Stimulated activated CD4-positive, alpha-beta T cell treated with anti-CD3 and anti-CD28 coated beads, Interleukin-12 subunit alpha, Interleukin-12 subunit beta, amount 100 ng/mL, for 24 hours (primary cell): ENCODE measurements at places on chromosomes 2 and 18.

DNA sequence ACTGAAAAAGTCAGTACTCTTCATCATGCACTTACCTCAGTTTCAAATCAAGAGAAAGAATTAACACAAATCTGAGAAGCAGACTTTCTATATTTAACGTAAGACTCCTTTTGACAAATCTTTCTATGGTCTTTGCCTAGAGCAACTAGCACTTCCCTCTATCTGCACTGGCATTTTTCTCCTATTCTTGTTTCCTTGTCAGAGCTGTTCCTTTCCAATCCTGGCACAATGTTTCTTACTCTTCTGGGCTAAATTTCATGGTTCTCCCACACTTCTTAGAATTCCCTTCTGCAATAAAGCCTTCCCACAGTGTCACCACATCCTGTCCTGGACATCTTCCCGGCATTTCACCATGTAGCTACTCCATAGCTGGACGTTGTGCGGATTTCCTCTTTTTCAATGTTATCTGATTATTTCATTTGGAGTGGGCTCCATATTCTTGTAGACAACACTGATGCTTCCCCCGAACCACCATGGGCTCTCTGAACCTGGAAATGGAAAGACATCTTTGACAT is 144.7 kb upstream of the CTNNA2 start:
- no peak for DNase-seq

DNA sequence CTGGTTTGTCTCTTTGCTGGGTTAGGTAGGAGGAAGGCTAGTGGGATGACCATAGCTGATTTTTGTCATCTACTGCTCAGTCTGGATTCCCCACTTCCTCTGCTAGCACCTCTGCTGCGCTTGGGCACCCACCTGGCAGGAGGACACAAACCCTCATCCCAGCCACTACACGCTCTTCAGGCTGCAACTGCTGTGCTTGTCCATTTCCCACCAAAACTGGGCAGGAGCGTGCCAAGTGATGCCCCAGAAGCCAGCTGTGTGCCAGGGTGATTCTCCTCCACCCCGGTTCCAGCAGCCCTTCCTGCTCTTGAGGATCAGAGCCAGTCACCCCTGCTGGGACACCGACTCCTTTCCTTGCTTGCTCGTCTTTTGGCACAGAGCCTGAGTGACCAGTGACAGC is 15.7 kb upstream of the PER2 start:
- DNase-seq = no peak

DNA sequence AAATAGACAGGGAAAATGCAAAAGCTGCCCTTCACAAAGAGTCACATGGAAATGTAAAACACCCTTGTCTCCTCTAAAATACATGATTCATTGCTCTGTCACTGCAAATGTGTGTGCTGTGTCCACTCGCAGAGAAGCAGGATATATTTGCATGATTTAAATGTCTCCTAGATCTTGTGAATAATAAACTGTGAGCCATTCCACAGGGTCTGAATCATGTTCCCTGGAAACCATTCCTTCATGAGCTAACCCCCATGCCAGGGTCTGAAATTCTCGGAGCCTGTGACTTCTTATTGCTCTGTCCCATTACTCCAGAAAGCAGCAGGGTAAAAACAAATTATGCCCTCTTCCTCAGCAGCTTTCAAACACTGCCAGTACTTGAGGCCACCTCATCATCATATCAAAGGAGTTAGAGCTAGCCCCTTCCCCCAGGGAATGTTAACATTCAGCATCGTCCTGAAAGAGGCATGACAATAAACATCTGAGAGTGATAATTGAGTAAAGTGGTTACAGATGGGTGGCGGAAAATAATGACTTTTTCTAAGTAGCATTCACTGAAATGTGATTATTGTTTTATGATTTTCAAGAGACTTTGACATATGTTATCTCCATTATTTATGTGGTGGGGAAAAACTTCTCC is 11.7 kb upstream of the CNGA3 start:
- no peak for DNase-seq

GRCh38 chr18:39574897-39575296 is 2009.3 kb upstream of the CELF4 start:
- DNase-seq = no peak

- DNase-seq = no peak
These were observed 63.1 kb upstream of the HPCAL1 start for GRCh38 chr2:10239561-10239967.

- no peak for DNase-seq
These were observed 473.4 kb upstream of the UBE2E3 start for GRCh38 chr2:180507028-180507427.

- no peak for DNase-seq
These were observed 9.9 kb upstream of the CTLA4 start for GRCh38 chr2:203857656-203858055.

GRCh38 chr2:238203094-238203972 is at the start of gene ILKAP:
TSS of gene ILKAP (minus strand) at chr2:238203695. CDS start at chr2:238203553, 142 bp downstream.
- DNase-seq = peak; percentile 83

DNA sequence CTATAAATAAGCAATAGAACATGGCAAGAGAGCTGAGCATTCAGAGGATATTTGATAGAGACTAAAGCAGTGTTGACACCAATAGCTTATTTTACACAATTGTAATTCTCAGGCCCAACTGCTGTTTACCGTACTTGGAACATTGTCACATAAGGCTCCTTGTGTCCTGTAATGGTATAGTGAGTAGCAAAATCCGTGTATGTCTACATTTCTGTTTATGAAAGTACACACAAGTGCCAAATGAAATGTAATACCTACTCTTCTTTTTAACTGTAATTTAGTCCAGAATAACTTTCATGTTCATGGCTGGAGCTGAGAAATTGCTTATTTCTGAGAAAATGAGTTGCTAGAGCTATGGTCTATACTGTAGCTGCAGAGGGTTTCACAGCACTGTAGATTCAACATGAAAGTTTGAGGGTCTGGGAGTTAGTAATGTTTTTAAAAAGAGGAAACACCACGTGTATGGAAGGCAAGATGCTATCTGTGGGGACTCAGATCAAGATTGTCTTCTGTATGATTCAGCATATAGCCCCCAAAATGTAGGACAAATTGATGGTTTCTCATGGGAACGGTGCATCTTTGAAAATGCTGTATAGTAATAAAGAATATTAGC is 110.2 kb upstream of the NOSTRIN start:
- DNase-seq = no peak

GRCh38 chr2:38371235-38371634 is 5.8 kb downstream of the ATL2 start:
- DNase-seq = no peak

DNA sequence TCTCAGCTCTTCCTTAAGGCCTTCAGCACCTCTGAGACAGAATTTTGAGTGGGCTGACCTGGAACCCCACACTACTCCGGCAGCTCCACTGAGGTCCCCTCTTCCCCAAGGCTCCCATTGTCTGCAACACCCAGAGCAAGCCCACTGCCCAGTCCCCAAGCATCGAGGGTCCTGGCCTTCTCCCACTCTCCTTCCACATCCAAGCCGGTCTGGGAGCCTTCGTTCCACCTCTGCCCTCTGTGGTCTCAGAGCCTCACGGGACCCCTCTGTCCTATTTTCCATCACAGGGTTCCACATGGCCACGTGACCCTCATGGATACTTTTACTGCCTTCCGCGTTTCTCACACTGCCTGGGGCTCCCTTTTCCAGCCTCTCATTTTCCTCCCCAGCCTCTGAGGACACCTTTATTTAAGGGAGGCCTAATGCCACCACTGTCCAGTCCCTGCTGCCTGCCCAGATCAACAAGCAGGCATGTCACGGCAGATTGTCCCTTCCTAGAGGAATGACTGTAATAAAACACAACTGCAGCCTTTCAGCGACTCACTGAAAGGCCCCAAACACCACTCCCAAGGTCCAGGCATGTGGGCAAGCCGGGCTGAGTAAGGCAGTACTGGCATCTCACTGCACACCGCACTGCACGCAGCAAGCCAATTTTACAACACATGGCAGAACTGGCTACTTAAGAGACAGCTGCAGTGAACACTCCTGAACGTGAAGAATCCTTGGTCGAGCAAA is 7.9 kb upstream of the SALL3 start:
- no peak for DNase-seq

DNA sequence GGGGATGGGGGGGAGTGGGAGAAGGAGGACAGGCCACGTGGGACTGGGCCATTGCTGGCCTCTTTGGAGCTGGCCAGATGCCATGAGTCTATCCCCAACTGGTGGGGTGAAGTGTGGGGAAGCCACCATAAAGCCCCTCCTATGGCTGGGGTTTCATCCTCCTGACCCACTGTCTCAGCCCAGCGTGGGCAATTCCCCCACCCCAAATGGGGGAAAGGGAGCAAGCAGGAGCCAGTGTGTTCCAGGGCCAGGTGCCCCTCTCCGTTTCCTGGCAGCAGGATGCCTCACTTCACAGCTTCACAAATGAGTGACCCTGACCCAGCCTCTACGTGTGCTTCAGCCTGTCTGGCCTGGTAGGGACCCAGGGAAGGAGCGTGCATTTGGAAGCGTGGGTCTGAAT is 474.7 kb upstream of the HS6ST1 start:
- no peak for DNase-seq

- no peak for DNase-seq
These were observed 37.2 kb upstream of the NEMP2 start for GRCh38 chr2:190571686-190572085.

DNA sequence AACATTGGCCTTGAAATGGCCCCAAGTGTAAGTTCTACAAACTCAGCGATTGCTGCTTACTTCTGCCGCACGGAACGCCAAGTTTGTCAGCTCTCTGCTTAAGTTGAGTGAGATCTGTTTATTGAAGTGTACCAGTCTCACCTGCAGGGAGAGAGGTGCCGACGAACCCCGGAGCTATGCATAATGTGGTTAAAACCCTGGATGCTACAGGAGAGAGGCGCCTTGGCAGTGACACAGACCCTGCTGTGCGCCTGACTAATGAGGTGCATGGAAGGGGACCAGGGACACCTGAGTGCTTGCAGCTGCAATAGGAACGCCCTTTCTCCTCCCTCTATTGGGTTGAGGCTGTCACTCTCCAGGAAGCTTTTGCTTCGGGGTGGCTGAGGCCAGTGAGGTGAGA is 979 bp downstream of the SLC9A2 start:
- no peak for DNase-seq

DNA sequence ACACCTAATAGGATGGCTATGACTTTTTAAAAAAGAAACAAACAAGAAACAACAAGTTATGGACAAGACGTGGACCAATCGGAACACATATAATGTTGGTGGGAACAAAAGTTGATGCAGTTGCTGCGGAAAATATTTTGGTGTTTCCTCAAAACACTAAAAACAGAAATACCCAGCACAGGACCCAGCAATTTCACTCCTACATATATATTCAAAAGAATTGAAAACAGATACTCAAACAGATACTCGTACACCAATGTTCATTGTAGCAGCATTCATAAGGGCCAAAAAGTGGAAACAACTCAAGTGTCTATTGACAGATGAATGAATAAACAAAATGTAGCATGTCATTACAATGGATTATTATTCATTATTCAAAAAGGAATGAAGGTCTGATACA is 12.1 kb downstream of the CCDC141 start:
- no peak for DNase-seq

DNA sequence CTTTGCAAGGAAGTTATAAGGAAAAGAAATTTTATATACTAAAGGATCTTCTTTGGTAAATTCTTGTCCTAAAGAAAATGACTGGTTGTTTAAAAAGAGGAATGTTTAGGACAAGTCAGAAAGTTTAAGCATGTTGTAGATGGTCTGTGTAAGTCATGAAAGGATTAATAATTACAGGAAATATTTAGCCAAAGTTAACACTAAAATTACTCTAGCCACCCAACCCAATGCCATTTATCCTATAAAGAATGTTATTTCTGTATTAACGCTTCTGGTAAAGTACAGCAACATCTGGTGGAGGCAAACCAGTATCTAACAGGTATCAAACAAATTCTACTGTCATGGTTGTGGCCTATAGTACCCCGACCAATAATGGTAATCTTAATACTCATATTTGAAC is 546.9 kb upstream of the PKDCC start:
- no peak for DNase-seq

GRCh38 chr2:88930659-88931058 is 239.2 kb downstream of the RPIA start:
- no peak for DNase-seq

- no peak for DNase-seq
These were observed 4.7 kb upstream of the HOXD4 start for GRCh38 chr2:176146645-176147044.

DNA sequence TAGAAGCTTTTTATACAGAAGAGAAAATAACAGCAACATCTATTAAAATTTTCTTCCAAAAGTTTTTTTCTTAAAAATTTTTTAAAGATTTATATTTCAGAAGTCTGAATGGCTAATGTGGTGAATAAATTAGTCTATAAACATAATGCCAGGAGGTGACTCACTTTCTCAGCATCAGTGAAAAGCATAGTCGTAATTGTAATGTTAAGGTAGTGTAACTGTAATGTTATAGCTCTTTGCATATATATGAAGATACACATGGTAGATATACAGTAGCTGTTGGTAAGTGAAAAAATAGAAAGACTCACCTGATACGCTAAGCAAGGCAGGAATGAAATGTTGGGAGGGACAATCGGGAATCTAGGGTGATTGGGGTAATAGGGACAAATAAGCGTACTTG is 5.5 kb downstream of the TIMM21 start:
- no peak for DNase-seq

- no peak for DNase-seq
These were observed 1.6 kb downstream of the TSHZ1 start for GRCh38 chr18:75211953-75212750.

DNA sequence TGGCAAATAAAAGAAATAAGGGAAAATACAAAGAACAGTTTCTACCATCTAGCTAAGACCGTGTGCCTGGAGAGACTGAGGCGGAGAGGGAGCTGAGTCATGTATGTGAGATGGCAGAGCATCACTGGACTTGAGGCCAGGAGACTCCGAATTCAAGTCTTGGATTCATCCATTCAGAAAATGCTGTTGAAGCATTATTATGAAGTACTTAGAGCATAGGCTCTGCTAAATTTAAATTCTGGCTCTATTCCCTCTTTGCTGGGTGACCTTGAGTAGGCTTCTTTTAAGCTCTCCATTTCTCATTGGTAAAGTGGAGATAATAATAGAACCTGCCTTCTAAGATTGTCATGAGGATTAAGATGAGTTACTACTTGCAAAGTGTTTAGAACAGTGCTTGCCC is 34.7 kb downstream of the NPHP1 start:
- DNase-seq = no peak

- DNase-seq = no peak
These were observed at the start of gene MXD1 for GRCh38 chr2:69914950-69915945. TSS of gene MXD1 (plus strand) at chr2:69915109. CDS start at chr2:69915331, 222 bp downstream.

DNA sequence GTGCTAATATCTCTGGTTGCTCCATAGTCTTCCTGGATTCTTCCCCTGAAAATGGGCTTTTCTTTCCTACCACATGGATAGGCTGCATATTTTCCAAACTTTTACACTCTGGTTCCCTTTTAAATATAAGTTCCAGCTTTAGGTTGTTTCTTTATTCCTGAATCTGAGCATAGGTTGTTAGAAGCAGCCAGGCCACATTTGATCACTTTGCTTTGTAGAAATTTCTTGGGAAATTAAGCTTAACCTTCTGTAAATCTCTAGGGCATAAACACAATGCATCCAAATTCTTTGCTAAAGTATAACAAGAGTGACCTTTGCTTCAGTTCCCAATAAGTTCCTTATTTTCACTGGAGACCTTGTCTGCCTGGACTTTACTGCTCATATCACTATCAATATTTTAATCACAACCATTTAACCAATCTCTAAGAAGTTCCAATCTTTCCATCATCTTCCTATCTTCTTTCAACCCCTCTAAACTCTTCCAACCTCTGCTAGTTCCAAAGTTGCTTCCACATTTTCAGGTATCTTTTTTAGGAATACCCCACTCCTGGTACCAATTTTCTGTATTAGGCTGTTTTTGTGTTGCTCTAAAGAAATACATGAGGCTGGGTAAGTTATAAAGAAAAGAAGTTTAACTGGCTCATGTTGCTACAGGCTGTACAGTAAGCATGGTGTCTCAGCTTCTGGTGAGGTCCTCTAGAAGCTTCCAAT is 389.6 kb upstream of the HS6ST1 start:
- DNase-seq = no peak
